ENCODE measurements at places on chromosomes 6 and 20.
A peak's percentile ranks its signal among the peaks of the same experiment; 100 is the strongest.

GRCh38 chr6:31821301-31822035, 6.1 kb upstream of the HSPA1B start:
- H3K36me3 ChIP-seq: peaks cover 2% of the 10 kb centered on the region
- H3K27ac ChIP-seq: peak overlapping the region; percentile 94
- peak overlapping the region; percentile 87 for H3K4me3 ChIP-seq
- H3K4me1 ChIP-seq: peaks cover 69% of the 10 kb centered on the region
- H3K27me3 ChIP-seq: no peaks in the 10 kb centered on the region
- DNase-seq: peak; percentile 85

DNA sequence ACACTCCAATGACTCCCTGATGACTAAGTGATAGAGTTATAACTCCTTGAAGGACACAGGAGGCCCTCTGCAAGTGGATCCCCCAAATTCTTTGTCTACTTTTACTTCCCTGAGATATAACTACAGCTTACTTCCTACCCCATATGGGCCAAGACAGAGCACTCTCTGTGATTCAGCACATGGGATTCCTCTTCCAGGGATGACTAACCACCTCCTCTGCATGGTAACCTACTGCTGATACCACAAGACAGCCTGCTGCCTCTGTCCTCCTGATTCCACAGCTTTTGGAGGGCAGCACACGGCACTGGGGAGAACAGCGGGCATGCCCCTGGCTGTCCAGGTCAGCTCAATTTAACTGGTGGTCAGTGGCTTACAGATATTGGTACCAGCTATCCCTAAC, 675.7 kb upstream of the AGPAT4 start:
- no peaks in the 10 kb centered on the region for H3K4me1 ChIP-seq
- no peak overlapping the region for H3K4me3 ChIP-seq
- no peaks in the 10 kb centered on the region for H3K36me3 ChIP-seq
- H3K27ac ChIP-seq: no peak overlapping the region

DNA sequence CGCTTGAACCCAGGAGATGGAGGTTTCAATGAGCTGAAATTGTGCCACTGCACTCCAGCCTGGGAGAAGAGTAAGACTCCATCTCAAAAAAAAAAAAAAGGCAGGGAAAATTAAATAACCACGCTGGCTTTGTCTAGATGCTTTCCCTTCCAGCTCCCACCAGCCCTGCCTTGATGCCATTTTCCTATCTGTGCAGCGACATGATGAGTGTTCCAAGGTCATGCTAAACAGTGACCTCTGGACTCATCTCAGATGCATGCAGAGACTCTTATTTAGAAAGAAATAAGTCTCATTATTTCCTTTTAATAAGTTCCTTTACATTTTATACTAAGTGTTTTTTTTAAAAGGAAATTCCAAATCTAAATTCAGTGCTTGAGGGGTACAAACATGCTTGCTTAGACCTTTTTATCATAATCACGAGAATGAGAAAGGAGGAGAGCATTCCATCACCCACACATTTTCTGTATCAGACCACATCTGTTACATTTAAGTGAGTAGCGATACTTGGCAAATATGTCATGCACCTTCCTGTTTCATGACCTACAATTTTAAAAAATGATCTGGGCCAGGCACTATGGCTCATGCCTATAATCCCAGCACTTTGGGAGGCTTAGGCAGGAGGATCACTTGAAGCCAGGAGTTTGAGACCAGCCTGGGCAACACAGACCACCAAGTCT, 101.1 kb upstream of the RREB1 start:
- no peaks in the 10 kb centered on the region for H3K36me3 ChIP-seq
- H3K4me3 ChIP-seq: no peak overlapping the region
- peaks cover 6% of the 10 kb centered on the region for H3K27me3 ChIP-seq
- H3K27ac ChIP-seq: no peak overlapping the region

DNA sequence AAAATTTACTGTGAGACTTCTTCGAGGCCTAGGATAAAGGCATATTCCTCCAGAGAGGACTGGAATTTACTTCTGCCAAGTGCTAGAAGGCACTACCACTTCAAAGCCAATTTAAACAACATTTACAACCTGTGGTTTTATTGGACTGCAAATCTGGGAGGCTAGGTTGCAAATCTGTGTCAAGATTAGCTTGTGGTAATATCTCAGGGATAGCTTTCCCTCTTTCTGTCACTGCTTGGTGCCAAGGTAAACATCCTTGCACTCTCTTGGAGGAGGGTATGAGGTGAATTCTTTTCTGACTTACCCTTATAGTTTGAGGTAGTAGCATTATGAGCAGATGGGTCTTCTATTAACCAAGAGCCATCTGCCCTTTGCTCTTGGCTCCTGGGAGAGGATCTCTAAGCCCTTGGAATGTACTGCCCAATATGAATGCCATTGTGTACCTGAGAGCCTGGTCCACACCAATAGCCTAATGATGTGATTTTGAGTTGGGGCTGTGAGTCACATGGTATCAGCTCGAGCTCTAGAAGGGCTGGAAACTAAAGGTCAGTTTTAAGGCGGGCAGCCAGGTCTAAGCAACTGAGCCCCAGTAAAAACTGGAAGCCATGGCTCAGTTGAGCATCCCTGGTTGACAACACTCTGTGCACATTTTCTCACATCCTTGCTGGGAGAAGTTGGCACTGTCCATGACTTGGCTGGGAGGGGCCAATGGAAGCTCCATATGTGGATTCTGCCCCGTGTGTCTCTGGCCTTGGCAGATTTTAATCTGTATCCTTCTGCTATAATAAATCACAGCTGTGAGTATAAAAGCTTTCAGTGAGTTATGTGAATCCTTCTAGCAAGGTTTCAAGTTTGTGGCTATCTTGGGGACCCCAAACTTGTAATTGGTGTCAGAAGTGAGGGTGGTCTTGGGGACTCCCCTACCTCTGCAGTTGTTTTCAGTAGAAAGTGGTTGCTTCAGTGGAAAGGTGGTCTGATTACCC, 188.1 kb downstream of the UBE3D start:
- H3K4me1 ChIP-seq: no peaks in the 10 kb centered on the region
- H3K4me3 ChIP-seq: no peak overlapping the region
- H3K36me3 ChIP-seq: no peaks in the 10 kb centered on the region
- H3K27me3 ChIP-seq: peaks cover 2% of the 10 kb centered on the region
- no peak for DNase-seq

DNA sequence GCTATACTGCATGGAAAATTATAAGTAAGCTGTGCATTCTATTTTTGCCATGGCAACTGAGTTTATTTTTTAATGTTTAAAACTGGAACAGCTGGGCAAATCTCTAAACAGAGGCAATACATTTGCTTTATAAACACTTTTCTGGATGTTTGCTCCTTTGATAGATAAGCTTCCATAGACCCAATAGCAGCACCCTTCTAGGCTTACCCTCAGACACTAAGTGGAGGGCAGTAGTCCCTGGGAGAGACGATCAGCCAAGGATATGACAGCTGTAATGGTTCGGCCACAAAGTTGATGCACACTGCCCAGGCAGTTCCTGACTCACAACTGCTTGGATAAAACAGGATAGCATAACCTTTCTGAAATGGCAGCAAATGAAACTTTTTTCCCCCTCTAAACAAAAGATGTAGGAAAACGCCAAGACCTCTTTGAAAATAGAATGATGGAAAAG, 8.5 kb upstream of the MRPS10 start:
- H3K36me3 ChIP-seq: no peaks in the 10 kb centered on the region
- no peak for DNase-seq
- H3K27ac ChIP-seq: no peak overlapping the region
- peaks cover 21% of the 10 kb centered on the region for H3K4me1 ChIP-seq

- H3K27me3 ChIP-seq: peaks cover 52% of the 10 kb centered on the region
- no peak within 1 kb of the TSS for H3K27ac ChIP-seq
- H3K4me3 ChIP-seq: no peak within 1 kb of the TSS
- peaks cover 3% of the 10 kb centered on the region for H3K4me1 ChIP-seq
- H3K36me3 ChIP-seq: peaks cover 2% of the 10 kb centered on the region
- peak; percentile 63 for DNase-seq
Observed at GRCh38 chr6:109978174-109979032, at the start of gene GPR6. GPR6 (plus strand) TSS chr6:109978311; CDS start chr6:109979113, 802 bp downstream.
